ENCODE measurements at places on chromosomes 3 and 15.
A peak's percentile ranks its signal among the peaks of the same experiment; 100 is the strongest.

DNA sequence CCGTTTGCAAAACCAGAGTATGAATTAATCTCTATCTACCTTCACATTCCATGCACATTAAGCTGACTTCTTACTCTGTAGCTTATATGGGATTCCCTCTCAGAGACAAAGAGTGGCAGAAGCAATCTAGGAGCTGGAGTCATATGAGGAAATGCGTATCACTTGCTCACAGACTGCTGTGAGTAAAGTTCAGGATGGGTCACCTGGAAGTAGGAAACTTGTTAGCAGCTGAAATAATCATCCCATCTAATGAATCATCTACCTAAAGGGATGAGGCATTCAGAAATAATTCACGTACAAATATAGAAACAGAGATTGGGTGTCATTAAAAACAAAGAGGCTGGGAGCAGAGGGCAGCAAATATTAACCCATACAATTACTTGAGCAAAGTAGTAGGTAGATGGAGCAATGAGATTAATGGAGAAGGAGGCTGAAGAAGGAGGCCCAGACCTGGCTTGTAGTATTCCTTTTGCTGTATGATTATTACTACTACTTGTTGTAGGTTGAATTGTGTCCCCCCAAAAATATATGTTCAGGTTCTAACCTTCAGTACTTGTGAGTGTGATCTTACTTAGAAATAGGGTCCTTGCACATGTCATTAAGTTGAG, 866.3 kb downstream of the ROBO2 start:
- DNase-seq, result no peak

DNA sequence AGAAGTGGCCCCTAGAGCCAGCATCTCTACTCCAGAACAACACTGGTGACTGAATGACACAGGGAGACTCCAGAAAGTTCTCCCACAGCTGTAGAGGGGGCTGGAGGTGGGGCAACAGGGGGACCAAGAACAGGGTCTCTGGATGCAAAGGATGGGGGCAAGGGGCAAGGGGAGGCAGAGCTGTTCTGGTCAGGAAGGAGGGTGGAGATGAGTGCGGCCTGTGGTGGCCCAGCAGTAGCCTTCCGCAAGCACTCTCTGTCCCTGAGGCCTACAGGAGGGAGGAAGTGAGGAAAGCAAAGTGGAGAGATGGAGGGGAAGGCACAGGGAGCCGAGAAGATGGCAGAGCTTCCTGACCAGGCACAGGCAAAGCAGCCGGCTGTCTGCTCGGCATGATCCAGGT, 56.5 kb downstream of the HOMER2 start:
- no peak for DNase-seq

GRCh38 chr3:126194713-126195305, 14.4 kb upstream of the ALDH1L1 start:
- DNase-seq, result no peak

DNA sequence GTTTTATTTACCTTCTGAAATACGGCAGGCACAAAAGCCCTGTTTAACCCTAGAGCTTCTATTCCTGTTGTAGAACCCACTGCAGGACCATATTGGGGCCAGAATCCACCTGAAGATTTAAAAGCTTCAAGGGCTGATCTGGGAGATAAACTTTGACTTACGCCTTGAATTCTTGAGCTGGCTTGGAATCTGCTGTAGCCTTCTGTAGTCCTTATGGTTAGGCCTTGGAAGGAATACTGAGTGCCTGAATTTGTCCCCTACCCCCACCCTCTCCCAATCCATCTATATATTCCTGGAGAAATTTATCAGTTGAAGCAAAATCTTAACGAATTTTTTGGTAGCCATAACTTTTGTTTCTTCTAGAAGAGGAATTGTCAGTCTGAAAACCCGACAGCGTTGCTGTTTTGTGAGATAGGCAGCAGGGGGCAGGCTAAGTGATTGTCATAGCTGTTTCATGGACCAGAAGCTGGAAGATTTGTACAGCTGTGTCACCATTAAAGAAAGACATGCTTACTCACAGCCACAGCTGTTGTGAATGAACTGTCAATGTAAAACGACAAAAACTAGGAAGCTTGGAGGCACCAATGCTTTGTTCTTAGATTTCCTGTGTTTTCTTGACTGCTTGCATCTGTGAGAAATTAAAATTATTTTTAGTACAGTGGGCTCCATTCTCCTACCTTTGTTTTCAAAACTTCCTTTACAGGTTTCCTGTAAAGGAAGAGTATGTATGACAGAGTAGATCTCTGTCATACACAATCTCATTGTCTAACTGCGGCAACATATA, 12.8 kb downstream of the LXN start:
- DNase-seq, result peak; percentile 43

DNA sequence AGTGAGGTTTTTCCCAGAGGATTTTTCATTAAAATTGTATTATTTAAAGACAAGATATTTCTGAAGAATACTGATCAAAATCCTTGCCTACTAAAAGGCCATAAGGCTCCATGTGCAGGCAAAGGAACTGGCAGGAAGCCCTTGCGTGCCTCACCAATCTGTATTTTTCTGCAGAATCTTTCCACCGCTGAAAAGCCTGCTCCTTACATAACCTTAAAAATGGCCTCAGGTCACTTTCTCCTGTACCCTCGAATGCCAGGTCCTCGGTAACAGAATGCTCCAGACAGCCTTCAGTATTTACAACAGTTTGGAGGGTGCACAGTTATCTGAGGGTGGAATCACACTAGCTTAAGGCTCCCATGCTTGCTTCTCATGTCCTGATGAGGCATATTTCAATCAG, 3.2 kb downstream of the MORC1 start:
- no peak for DNase-seq

DNA sequence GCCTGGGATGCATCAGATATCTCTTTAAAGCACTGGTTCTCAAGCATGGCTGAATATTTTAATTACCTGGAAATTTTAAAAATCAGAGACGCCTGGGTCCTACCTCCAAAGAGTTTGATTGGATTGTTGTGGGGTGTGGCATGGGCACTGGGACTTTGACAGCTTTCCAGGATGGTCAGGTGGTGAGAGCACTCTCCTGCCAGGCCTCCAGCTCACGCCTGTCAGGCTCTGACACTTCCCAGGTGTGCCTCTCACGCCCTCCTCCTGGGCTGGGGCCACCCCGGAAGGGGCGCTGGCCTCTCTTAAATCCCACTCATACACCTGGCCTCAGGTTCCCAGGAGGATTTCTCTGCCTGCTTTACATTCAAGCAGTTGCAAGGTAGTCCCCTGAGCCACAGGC, 48.5 kb downstream of the AMOTL2 start:
- no peak for DNase-seq

DNA sequence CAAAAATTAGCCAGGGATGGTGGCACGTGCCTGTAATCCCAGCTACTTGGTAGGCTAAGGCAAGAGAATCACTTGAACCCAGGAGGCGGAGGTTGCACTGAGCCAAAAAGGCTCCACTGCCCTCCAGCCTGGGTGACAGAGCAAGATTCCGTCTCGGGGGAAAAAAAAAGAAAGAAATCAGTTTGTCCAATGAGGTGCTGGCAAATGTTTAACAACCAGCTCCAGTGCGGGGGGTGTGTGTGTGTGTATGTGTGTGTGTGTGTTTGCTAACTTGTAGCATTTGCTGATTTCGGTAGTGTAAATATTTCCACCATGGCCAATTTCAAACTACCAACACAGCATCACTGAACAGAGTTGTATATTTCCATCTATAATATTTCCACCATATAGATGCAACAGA, 23.8 kb upstream of the IDH2 start:
- no peak for DNase-seq

- no peak for DNase-seq
Observed at GRCh38 chr3:63042833-63043232, 167.6 kb upstream of the CADPS start.

GRCh38 chr3:143726727-143727126, 121.5 kb downstream of the SLC9A9 start:
- DNase-seq, result no peak

Measured in stimulated activated CD4-positive, alpha-beta T cell treated with anti-CD3 and anti-CD28 coated beads, Interleukin-2, amount 100 ng/mL, for 24 hours (primary cell).